ENCODE measurements at places on chromosomes 7 and 10. TPM values are rescaled to one million over a fixed set of nuclear protein-coding genes. Genes with fewer than 3 reads are reported as not detected.

IDI2 gene
- total RNA-seq = not detected

GSTO2 gene
- total RNA-seq = 0.73 TPM

RARRES2 gene
- not detected for total RNA-seq

STRA8 gene
- not detected for total RNA-seq

ECHDC3 gene
- not detected for total RNA-seq

HOXA10 gene
- total RNA-seq = not detected

NAMPT gene
- total RNA-seq = 75.6 TPM

CYP26C1 gene
- not detected for total RNA-seq

MMD2 gene
- total RNA-seq = not detected

CACNB2 gene
- total RNA-seq = 0.23 TPM

ADRA2A gene
- not detected for total RNA-seq

ERVW-1 gene
- not detected for total RNA-seq

VAX1 gene
- not detected for total RNA-seq

C1QL3 gene
- total RNA-seq = not detected

Data from T-helper 2 cell treated with Interferon-gamma antibody and Interleukin-4, amounts not matched to agents 100 ng/mL and 5 ng/mL, for 36 hours (primary cell).